Activated CD4-positive, alpha-beta T cell treated with anti-CD3 and anti-CD28 coated beads, Interleukin-2, amount 50 U/mL, for 16 hours (primary cell): ENCODE measurements at places on chromosomes 4 and X.

- no peak for DNase-seq
These were observed 62.5 kb upstream of the HOPX start for GRCh38 chr4:56743550-56743949.

DNA sequence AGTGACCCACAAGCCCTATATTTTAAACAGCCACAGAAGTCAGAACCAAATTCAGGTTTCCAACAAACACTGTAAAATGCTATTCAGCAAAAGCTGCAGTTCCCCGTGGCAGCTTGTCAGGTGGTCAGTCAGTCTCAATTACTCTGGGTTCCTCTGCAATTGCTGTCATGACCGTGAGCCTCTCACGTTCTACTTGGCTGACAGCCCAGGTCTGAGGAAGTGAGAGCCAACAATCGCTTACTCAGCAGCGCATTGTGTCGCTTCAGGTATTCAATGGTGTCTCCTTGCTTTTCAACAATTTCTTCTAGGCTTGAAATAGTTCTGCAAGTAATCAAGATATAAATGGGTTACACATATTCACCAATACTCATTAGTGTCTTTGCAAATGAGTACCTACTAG lies 25.8 kb downstream of the TRIM75 start:
- no peak for DNase-seq

DNA sequence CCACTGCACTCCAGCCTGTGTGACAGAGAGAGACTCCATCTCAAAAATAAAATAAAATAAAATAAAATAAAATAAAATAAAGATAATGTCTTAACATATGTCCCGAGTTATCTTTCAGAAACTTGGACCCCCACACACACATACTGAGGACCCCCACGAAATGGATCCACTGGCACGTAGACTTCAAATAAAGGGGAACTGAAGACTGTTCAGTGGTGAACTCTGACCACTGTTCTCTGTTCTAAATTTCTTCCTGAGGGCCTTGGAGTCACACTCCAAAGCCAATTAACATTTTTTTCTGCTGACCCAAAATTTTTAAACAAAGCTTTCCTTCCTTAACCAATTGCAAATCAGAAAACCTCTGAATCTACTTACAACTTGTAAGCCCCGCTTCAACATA lies 43.5 kb upstream of the PRDX4 start:
- no peak for DNase-seq

- no peak for DNase-seq
These were observed 2381.1 kb upstream of the AGA start for GRCh38 chr4:179823342-179823741.

DNA sequence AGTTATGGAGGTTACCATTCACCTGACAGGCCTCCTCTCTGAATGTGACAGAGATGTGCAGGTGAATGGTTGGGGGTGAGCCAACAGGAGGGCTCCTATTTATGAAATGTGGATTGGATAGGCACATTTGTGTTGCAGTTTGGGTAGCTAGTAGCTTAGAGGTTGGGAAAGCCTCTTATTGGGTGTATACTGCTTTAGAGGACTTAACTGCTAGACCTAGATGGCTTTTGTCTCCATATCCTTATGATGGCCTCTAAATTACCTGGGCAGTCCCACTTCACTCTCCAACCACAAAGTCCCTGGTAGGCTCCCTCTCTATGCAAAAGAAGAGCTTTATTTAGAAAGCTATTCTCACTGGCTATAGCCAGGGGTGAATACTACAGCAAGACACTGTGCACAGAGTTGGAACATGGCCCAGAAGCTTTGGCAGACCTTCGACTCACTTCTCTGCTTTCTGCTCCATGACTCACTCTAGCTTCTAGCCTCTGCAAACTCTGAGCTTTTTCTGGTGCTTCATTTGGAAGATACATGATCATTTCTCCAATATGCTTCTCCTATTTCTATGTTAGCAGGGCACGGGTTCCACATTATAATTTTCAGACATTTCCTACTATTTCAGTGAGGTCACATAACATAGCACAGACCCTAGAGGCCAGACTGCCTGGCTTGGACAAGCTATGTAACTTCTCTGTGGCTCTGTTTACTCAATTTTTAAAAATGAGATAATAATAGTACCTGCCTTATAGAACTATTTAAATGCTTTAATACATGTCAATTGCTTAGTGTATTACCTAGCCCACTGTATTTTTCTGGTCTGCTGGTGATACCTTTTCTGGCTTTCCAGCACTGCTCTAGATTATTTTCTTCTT lies 6.0 kb upstream of the VGLL1 start:
- DNase-seq: no peak

GRCh38 chr4:102281171-102281839 lies 64.0 kb downstream of the SLC39A8 start:
- DNase-seq: no peak

- no peak for DNase-seq
These were observed 103.7 kb upstream of the RAPGEF2 start for GRCh38 chr4:158999166-158999682.

DNA sequence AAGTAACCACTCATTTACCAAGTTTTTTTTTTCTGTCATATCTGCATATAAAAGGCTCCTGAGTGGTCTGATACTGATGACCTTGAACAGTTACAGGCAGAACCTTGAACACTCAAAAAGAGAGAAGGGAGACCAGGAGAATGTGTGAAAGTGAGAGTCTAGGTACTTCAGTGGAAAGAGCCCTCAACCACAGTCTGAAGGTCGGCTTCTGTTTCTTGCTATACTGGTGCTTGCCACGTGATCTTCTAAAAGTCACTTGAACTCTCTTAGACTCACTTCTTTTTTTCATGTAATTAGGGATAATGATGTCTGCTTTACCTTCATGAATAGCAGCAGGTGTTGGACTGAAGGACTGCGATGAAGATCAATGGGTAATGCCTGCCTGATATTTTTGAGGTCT lies 22.8 kb downstream of the GABRB1 start:
- DNase-seq: no peak

DNA sequence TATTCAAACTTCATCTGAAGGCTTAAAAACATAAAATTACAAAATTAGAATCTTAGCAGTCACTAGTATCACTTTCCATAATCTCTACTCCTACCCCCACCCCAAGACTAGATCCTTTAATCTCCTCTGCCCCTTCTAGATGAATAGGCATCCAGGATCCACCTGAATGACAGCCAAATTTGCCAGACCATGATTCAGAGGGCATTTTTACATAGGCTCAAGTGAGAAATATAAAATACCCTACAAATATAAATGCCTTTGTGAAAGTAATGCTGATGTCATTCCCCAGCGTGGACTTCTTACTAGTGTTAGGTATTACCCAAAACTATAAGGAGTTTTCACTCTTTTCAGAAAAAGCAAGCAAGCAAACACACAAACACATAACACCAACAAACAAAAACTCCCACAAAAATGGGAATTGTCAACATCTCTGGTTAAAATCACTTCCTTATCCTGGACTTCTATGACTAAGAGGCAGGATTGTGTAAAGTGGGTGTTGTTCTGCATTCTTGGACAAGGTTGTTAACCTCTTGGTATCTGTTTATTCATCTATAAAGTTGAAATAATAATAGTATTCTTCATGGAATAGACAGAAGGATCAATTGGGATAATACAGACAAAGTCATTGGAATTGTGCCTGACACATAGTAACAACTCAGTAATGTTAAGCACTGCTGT lies 51.3 kb upstream of the TMPRSS11F start:
- DNase-seq: no peak

- no peak for DNase-seq
These were observed 5.2 kb upstream of the SORCS2 start for GRCh38 chr4:7187168-7187535.

DNA sequence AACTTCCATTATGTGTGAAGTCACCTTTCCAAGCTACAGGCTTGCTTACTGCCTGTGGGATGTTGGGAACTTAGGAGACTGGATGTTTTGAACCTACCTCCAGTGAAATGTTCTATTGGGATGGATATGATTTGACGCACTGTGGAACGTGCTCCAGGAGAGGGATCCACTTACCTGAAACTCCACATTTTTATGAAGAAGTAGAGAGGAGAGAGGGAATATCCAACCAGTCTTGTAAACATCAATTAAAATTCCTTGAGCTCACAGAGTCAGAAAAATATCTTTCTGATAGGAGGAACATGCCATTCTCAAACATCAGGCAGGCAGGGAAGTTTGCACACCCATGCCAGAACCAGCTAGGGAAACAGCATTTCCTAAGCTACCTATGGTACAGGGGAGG lies 91.1 kb upstream of the MAOA start:
- DNase-seq: no peak

- no peak for DNase-seq
These were observed 209.9 kb downstream of the SLC7A11 start for GRCh38 chr4:138032222-138032621.

DNA sequence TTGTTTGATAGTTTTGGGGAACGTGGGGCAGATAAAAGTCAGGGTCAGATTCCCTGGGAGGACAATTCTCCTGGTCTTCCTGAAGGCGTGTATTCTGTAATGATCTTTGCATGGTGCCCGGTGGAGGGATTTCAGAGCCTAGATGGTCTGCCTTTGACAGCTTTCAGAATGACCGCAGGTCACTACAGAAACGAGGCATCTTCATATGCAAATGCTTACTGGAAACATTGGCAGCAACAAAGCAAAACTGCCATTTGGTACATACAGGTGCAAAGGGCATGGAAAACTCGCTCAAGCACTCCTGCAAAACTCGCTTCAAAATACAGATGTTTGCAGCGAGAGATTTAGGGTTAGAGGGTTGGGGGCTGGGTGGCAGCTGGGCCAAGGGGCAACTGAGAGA lies 8.8 kb downstream of the C4orf50 start:
- DNase-seq: no peak

DNA sequence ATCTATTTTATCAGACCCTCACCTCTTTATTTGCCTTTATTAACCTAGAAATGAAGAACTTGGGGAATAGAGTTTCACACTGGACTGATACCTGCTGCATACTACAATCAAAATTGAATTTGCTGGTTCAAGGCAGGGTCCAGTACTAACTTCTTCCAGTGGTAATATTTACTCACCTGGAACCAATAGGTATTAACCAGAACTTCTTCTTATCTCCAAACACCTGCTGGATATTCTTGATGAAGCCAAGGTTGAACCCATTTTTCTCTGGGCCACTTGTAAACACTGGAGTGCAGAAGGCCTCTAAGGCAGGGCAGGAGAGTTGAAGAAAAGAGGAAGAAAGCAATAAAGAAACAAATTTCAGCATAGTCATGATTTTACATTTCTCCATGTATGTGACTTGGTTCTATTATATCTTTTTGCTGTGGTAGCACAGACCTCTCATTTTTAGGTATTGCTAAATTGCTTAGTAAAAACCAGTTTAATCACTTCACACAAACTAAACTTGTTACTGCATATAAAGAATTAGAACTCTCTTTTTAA lies 101.1 kb downstream of the ZDHHC15 start:
- no peak for DNase-seq

GRCh38 chr4:141375855-141376254 lies 155.2 kb downstream of the ZNF330 start:
- DNase-seq: no peak

DNA sequence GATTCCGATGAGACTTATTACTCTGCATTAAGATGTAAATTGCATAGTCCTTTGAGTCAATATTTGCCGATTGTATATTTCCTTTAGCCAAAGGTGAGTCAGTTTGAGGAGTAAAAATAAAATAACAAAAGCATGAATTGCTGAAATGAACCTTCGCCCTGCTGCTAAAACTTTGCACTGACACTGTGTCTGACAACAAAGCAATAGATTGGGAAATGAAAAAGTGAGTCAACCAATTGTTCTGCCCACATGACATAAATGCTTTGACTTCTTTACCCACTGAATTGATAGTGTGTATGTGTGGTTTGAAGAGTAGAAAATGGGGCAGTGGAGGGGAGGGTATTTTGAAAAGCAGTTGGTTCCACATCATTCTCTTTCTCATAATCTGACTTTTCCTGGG lies 88.4 kb upstream of the AFF2 start:
- no peak for DNase-seq

- DNase-seq: no peak
These were observed 177.6 kb downstream of the NWD2 start for GRCh38 chr4:37422102-37422501.

GRCh38 chr4:33064238-33064637 lies 2344.1 kb downstream of the PCDH7 start:
- DNase-seq: no peak

DNA sequence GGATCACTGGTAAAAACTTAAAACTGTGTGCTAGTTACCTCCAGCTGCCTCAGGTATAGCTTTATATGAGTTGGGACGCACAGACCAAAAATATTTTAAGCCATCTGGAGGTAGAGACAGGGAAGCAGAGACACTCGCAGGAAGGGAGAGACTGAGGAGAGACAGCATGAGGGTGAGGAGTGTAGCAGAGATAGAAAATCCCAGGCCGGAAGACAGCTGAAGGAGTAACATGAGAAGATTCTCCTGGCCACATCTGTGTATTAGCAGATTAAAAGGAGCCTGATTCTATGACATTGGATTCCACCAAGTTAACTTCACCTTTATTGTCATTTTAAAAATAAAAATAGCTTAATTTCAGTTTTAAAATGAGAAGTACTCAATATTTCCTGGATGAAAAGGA lies 84.3 kb downstream of the PDLIM5 start:
- no peak for DNase-seq

DNA sequence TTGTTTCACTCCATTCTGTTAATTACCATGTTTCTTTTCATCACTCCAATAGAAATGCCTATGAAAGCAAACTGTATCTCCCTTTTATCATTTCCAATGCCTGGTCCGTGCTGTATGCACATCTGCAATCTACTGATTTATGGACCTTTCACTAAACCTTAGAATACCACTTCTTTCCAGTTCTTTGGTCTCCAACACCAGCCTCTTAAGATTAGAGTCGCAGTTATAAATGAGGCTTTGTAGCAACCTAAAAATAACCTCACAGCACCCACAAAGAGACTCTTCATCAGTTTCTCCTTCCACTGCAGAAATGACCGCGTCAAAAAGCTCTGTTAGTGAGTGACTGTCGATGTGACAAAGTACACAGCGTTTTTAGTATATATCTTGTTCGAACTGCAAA lies 282.6 kb downstream of the ADGRA3 start:
- no peak for DNase-seq

GRCh38 chr4:6660430-6660829 lies 19.9 kb downstream of the MRFAP1 start:
- DNase-seq: no peak

DNA sequence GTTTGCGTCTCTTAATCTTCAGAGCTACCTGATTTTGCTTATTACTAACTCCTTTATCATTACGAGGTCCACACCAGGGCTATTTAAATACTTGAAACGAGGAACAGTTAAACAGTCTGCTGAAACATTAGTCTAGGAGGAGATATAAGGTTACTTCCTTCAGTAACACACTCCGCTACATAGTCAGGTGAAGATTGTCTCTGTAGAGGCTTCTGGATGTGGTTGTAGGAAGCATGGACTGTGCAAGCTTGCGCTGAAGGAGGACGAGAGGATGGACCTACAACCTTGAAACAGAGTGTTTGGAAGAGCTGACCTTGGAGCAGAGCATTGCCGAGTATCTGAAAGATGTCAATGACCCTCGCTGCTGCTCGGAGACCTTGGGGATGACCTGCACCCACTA lies at the start of gene CLRN2:
Gene CLRN2, plus strand, starts transcription at position 301 of the 400 bp plus-strand sequence. CDS start 102 bp downstream, outside the sequence.
- no peak for DNase-seq

GRCh38 chr4:25663781-25664180 lies 8.1 kb downstream of the SLC34A2 start:
- DNase-seq: no peak

- DNase-seq: no peak
These were observed 61.6 kb downstream of the GASK1B start for GRCh38 chr4:158111241-158111640.

GRCh38 chrX:70552130-70552704 lies 107.6 kb downstream of the DLG3 start:
- DNase-seq: no peak
